ENCODE measurements at places on chromosomes 1 and 21. TPM values are rescaled to one million over a fixed set of nuclear protein-coding genes. Genes with fewer than 3 reads are reported as not detected.

NBPF6 gene
- 0.13 TPM for total RNA-seq

C4BPB gene
- 2.3 TPM for total RNA-seq

FCGR3B gene
- total RNA-seq, result not detected

GBP2 gene
- total RNA-seq, result 225 TPM

CD247 gene
- total RNA-seq, result 237 TPM

RGS21 gene
- total RNA-seq, result not detected

FNDC5 gene
- not detected for total RNA-seq

OR2L5 gene
- not detected for total RNA-seq

ATP1A4 gene
- not detected for total RNA-seq

METTL13 gene
- total RNA-seq, result 56.5 TPM

DNASE2B gene
- total RNA-seq, result not detected

EXOSC10 gene
- 103 TPM for total RNA-seq

RAB3B gene
- total RNA-seq, result 0.05 TPM

MRPL24 gene
- 135 TPM for total RNA-seq

LAD1 gene
- not detected for total RNA-seq

LSS gene
- total RNA-seq, result 15.8 TPM

IFI44L gene
- total RNA-seq, result 16.7 TPM

LCE3B gene
- total RNA-seq, result not detected

FUCA1 gene
- total RNA-seq, result 3.5 TPM

CDC42 gene
- total RNA-seq, result 293 TPM

SUSD4 gene
- not detected for total RNA-seq

DNM3 gene
- 0.62 TPM for total RNA-seq

TDRD5 gene
- not detected for total RNA-seq

TFF2 gene
- total RNA-seq, result not detected

ZYG11A gene
- total RNA-seq, result 0.26 TPM

MAP3K21 gene
- 1.8 TPM for total RNA-seq

NAV1 gene
- 1.6 TPM for total RNA-seq

FLG gene
- not detected for total RNA-seq

CFAP45 gene
- total RNA-seq, result 1.7 TPM
